ELR (cell line): ENCODE measurements at places on chromosomes 1 and 21.

GRCh38 chr1:18128298-18128697 is 20.7 kb downstream of the IGSF21 start:
- DNase-seq, result no peak

DNA sequence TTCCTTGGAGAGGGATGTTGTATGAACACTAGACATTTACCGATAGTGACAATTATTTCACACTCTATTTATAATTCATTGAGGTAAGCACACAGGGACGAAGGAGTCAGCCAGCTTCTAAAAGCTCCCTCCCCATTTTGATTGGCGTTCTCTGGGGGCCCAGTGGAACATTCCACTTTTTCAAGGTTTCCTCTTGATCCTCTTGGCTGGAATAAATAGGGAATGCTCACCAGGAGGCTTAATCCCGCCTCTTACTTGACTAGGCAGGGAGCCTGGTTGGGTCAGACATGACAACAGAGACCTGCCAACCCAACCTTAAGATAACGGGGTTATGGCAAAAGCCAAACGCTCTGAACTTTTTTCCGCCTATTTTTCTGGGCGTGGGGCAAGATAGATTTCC is 974 bp downstream of the ACTN2 start:
- DNase-seq, result no peak

- DNase-seq, result no peak
Measured at GRCh38 chr1:114669562-114670082, at the start of gene DENND2C. TSS of gene DENND2C (minus strand) at chr1:114670049. CDS start at chr1:114625984, 44,065 bp downstream.

GRCh38 chr1:9700340-9700739 is 48.8 kb downstream of the PIK3CD start:
- peak; percentile 95 for DNase-seq

DNA sequence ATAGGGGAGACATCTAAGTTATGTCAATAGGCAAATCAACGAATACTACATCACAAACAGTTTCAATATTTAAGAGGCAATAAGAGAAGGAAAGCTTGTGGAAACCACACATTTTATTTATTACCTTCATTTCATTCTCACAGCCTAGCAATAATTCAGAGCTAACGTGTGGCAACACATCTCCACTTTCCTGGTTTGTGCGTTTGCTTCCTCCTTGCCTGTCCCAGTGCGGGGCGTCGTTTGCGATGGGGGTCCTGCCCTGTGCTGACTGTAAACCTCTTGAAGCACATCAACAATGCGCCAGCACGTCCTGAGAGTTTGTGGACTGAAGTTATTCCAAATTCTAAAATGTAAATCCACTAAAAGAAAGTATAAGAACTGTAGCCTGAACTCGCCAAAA is 14.4 kb upstream of the VPS26C start:
- no peak for DNase-seq
